ENCODE measurements at places on chromosomes 1 and 21.

- no peak for DNase-seq
These were observed 10.0 kb upstream of the AGPAT3 start for GRCh38 chr21:43854773-43855633.

DNA sequence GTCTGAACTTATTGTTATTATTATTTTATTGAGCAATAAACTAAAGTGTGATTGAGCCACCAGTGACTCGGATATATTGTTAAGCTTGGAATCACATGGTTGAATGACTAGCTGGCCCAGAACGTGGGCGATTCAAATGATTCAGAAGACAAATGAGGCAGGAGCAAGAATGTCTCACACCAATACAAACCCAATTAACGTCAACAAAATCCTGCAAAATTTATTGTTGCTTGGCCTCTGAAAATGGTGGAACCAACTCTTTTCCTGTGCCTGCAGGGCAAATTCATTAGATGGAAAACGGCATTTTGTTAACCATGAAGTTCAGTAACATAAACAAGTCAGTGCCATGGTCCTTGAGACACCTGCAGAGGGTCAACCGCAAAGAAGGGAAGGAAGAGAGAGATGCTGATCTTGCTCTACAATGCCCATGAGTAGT is 482.0 kb downstream of the SETD4 start:
- no peak for DNase-seq

GRCh38 chr1:214506972-214507431 is 44.4 kb downstream of the PTPN14 start:
- DNase-seq: no peak

DNA sequence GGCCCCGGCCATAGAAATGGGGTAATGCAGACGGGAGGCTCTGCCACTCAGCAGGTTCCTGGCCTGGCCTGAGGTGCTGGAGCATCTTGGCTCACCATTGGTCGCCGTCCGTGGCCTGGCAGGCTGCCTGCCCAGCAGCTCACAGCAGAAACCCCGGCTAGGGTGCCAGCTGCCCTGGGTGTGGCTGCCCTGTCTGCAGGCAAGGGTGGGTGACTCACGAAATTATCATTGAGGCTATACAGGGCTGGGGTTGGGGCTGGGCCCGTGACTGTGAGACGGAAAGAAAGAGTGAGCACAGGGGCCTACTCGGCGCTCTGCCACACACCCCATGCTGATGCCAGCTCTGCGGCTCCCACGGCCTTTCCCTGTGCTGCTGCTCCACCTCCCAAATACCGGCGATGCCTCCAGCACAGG is 8.0 kb upstream of the PKP1 start:
- no peak for DNase-seq

GRCh38 chr1:30466026-30466425 is 257.4 kb downstream of the MATN1 start:
- DNase-seq: no peak

DNA sequence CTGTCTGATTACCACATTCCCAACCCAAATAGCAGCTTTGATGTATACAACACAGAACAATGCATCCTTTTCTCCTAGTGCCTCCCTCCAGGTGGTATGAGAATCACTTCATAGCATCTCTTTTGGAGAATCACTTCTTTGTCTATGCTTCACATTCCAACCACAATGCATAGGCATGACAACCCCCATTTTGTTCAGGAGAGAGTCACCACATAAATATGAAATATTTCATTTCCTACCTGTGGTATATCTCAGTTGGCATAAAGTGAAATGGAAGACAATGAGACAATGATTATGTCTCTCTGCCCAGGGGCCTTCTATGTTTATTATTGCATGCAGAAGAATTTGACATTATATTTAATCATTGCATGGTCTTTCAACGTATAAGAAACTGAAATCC is 112.2 kb downstream of the BRINP2 start:
- DNase-seq: no peak

DNA sequence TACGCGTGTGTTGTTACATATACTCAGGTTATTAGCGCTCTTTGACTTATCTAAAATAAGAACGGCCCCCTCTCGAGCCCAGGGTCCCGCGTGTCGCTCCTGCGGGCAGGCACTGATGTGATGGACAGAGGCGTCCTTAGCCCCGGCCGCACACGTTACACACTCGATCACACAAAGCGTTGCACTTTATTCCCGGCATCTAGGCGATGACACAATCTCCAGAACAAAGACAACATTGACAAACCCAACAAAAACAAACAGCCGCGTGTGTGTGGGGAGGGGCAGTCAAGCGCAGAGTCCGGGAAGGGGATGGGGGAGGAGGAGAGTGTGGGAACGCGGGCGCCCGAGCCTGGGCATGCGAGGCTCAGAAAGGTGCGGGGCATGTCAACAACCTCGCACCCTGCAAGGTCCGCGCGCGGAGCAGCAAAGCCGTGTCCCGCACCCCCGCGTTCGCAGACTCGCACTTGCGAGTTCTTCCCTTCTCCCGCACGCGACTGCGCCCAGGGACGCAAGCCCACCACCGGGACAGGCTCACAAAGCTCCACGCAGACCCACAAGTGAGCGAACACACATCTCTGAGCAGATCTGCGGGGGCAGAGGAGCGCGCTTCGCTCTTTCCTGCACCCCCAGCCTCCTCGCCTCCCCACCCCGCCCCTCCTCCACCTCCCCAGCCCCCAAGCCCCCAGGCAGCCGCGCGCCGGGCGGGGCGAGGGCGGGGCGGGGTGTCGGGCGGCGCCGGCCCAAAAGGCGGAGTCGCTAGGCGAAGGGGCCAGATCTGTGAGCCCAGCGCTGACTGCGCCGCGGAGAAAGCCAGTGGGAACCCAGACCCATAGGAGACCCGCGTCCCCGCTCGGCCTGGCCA is at the start of gene EFNA1:
Gene EFNA1 (plus strand): TSS at position 772 of the 862 bp plus-strand sequence. CDS start 102 bp downstream, outside the sequence.
- no peak for DNase-seq

GRCh38 chr21:38766987-38767722 is 38.6 kb upstream of the ETS2 start:
- DNase-seq: peak; percentile 22

DNA sequence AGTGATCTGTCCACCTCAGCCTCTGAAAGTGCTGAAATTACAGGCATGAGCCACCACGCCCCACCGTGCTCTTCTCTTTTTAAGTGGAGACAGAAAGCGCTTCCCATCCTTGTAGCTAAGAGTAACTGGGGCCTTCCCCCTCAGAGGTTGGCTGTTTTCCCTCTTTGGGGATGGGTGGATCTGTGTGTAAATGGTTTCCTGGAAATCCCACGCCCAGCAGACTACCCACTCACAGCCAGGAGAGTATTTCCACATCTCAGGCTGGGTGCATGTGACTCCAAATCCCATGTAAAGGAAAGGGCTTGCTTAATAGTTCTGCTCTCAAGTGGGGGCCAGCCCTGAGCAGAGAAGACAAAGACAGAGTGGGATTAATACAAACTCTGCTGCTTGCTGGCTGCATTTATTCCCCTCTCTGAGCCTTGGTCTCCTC is 19.6 kb upstream of the TCEA3 start:
- DNase-seq: no peak

DNA sequence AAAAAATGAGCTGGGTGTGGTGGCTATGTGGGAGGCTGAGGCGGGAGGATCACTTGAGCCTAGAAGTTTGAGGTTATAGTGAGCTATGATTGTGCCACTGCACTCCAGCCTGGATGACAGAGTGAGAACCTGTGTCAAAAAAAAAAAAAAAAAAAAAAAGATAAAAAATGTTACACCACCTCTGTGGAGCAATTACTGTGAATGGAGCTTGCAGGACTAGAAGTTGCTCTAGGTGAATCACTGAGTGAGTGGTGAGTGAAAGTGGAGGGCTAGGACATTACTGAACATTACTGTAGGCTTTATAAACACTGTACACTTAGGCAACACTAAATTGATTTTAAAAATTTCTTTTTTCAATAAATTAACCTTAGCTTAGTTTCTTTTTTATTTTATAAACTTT is 21.9 kb downstream of the TLCD4 start:
- no peak for DNase-seq

DNA sequence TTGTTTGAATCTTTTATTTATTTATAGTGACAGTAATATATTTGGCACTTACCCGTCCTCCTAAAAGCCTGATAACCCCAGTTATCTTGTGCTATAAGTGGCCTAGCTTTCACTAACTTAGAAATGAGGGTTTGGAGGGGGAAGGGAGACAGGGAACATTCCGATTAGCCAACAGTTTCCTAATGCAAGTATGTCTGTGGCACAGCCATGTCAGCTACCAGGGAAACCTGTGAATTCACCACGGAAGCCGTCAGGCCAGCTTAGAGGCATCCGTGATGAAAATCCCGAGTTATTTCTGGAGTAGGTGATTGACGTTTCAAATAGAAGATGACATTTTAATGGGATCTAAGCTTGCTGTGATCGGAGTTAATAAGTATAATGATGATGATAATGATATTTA is 39.4 kb upstream of the BCL10 start:
- no peak for DNase-seq
